ENCODE measurements at places on chromosomes 13 and 19. TPM values are rescaled to one million over a fixed set of nuclear protein-coding genes. Genes with fewer than 3 reads are reported as not detected.

The C5AR2 gene
- 3.5 TPM for total RNA-seq

The CLEC4G gene
- total RNA-seq, result 1.4 TPM

The MYPOP gene
- 7.9 TPM for total RNA-seq

The SYT5 gene
- total RNA-seq, result not detected

The TBXA2R gene
- 4.7 TPM for total RNA-seq

The FGF22 gene
- total RNA-seq, result 0.52 TPM

The TYROBP gene
- 367 TPM for total RNA-seq

The PNMA8C gene
- not detected for total RNA-seq

The RASAL3 gene
- total RNA-seq, result 19.1 TPM

DNA sequence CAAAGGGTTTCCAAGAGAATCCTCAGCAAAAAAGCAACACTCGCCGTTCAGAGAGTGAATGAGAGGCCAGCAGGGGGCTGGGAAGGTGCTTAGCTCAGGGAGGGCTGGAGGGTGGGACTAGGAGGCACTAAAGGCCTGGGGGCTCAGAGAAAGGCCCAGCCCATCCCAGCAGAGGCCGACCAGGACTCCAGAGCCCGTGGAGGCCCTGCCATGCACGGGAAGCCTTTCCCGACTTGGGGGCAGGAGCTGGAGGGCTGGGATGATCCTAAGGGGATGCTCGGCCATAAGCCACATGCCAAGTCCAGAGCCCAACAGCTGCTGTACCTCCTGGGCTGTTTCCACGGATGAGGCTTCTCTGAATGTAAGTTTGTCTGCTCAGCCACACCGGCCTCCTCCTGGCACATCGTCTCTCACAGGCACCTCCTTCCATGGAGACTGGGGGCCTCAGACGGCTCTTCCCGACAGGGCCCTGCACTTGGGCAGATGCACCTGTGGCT, 19.5 kb downstream of the RASA3 start:
- peaks cover 21% of the 10 kb centered on the region for H3K4me1 ChIP-seq
- no peaks in the 10 kb centered on the region for H3K27me3 ChIP-seq
- peak; percentile 48 for DNase-seq
- no peak overlapping the region for H3K4me3 ChIP-seq

DNA sequence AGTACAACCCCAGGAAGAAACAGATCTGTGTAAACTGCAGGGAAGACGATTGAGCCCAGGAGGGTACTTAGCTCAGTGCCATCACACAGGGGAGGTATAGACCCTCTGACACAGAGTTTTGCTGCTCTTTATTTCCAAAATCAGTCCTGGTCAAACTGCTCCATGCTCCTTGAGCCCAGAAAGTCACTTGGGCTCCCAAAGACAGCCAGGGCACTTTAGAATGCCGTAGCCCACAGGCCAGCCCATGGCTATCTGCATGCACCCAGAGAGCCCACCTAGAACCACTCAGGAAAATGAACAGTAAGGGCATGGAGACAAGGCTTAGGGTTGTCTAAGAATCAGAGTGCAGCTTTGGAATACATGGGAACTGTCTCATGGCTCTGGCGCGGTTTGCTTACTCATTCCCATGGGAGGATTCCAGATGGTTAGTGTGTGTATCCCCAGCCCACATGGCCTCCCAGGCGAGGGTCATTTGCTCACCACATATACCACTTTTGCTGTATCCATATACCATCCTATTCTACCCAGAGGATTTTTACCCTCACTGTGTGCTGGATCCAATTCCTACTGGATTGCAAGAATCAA, 14.7 kb upstream of the PDCD5 start:
- H3K27ac ChIP-seq, result no peak overlapping the region
- DNase-seq, result no peak
- H3K27me3 ChIP-seq, result peaks cover 27% of the 10 kb centered on the region
- H3K36me3 ChIP-seq, result no peaks in the 10 kb centered on the region
- H3K4me1 ChIP-seq, result no peaks in the 10 kb centered on the region

DNA sequence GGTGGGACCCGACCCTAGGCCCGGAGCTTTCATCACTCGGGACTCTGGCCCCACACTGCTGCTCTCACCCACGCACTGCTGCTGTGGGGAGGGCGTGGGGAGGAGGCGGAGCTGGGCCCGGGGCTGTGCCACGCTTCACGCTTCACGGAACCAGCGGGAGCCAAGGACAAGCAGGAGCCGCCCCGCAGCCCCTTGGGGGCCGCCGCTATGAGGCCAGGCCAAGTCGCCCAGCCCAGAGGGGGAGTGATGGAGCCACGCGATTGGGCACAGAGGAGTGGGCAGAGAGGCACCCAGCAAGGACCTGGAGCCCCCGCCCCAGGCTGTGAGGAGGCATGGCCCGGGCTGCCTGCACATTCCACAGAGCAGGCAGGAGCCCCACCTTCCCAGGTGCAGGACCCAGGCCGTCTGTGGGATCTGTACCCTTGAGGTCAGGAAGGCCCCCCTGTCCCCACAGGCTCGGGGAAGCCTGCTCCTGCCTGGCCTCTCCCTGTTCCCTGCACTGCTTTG, 10.2 kb upstream of the SUPT20H start:
- H3K4me1 ChIP-seq, result no peaks in the 10 kb centered on the region
- DNase-seq, result no peak
- no peak overlapping the region for H3K27ac ChIP-seq
- no peak overlapping the region for H3K4me3 ChIP-seq
- H3K36me3 ChIP-seq, result no peaks in the 10 kb centered on the region
- H3K27me3 ChIP-seq, result no peaks in the 10 kb centered on the region

GRCh38 chr19:2481466-2481865, 5.5 kb downstream of the GADD45B start:
- H3K27me3 ChIP-seq, result no peaks in the 10 kb centered on the region
- H3K27ac ChIP-seq, result no peak overlapping the region
- no peak for DNase-seq
- H3K4me1 ChIP-seq, result peaks cover 14% of the 10 kb centered on the region

DNA sequence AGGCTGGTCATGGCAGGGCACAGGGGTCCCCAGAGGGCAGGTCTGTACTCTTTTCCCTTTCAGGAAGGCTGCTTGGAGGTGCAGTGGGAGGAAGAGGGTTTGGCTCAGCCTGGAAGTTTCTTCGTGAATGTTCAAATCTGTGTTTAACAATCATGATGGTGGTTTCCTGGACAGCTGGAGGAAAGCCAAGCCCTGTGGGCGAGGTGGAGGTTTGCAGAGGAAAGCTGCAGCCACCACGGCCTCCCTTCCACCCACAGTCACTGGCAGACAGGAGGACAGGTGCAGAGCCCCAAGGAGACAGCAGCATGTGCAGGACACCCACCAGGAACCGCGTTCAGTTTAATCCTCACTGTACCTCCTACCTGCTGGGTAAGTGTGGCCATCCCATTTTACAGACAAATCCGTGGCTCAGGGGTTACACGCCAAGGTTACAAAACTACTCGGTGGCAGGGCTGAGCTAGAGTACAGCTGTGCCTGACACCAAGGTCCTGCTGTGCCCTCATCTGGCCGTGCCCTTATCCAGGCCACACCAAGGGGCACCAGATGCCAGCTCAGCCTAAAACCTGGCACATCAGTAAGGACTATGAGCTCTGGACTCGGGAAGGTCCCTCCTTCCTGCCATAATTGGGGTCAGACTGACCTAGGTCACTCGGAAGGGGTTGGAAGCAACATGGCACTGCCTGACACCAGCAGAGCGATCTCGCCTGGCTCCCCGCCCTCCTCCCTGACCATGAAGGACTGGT, 34.1 kb downstream of the SUGP2 start:
- no peaks in the 10 kb centered on the region for H3K4me1 ChIP-seq
- H3K36me3 ChIP-seq, result peaks cover 66% of the 10 kb centered on the region
- H3K27ac ChIP-seq, result no peak overlapping the region
- no peak for DNase-seq
- H3K4me3 ChIP-seq, result no peak overlapping the region

DNA sequence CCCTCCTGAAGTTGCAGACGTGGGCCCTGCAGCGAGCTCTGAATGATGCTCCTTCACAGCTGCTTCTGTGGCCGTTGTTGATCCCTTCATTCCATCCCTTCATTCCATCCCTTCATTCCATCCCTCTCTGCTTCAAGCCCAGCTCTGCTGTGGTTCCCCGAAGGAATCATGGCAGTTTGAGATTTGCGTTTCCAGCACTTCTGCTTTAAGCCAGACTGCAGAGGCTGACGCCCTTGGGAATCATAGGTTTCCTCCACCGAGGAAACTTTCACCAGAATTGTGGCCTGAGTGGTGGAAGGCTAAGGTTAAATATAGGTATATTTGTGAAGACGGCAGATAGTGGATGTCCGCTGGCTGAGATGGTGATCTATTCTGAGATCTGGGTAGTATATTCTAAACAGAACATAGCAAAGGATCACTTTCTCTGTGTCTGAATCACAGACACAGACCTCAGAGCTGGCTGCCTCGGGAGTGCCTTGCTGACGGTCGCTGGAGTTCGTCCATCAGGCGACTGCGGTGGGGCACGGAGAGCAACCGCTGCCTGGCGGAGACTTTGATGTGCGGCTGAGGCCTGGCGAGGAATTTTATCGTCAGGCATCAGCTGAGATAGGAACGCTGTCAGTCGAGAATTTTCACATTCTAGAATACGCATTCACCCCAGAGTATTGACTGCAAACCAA, 42.8 kb upstream of the DCUN1D2 start:
- H3K4me3 ChIP-seq, result no peak overlapping the region
- H3K27ac ChIP-seq, result no peak overlapping the region
- DNase-seq, result peak; percentile 38
- H3K27me3 ChIP-seq, result no peaks in the 10 kb centered on the region
- peaks cover 33% of the 10 kb centered on the region for H3K36me3 ChIP-seq
- peaks cover 2% of the 10 kb centered on the region for H3K4me1 ChIP-seq

- no peak for DNase-seq
- no peak overlapping the region for H3K4me3 ChIP-seq
- no peak overlapping the region for H3K27ac ChIP-seq
- no peaks in the 10 kb centered on the region for H3K36me3 ChIP-seq
- H3K4me1 ChIP-seq, result no peaks in the 10 kb centered on the region
Measured at GRCh38 chr19:29090783-29091526, 122.0 kb downstream of the UQCRFS1 start.

- no peak for DNase-seq
- H3K27ac ChIP-seq, result no peak overlapping the region
- no peaks in the 10 kb centered on the region for H3K36me3 ChIP-seq
- H3K27me3 ChIP-seq, result no peaks in the 10 kb centered on the region
- no peaks in the 10 kb centered on the region for H3K4me1 ChIP-seq
Measured at GRCh38 chr19:34649886-34650543, 26.9 kb downstream of the SCGB2B2 start.

GRCh38 chr13:97307882-97308624, 85.9 kb downstream of the MBNL2 start:
- no peaks in the 10 kb centered on the region for H3K36me3 ChIP-seq
- no peak overlapping the region for H3K4me3 ChIP-seq
- no peaks in the 10 kb centered on the region for H3K27me3 ChIP-seq
- peaks cover 11% of the 10 kb centered on the region for H3K4me1 ChIP-seq
- DNase-seq, result no peak
- no peak overlapping the region for H3K27ac ChIP-seq

- no peaks in the 10 kb centered on the region for H3K4me1 ChIP-seq
- peaks cover 27% of the 10 kb centered on the region for H3K36me3 ChIP-seq
- H3K27me3 ChIP-seq, result no peaks in the 10 kb centered on the region
- H3K27ac ChIP-seq, result no peak overlapping the region
- H3K4me3 ChIP-seq, result no peak overlapping the region
- DNase-seq, result no peak
Measured at GRCh38 chr19:32936065-32936464, 35.7 kb downstream of the CEP89 start.

- DNase-seq, result no peak
- H3K4me1 ChIP-seq, result no peaks in the 10 kb centered on the region
Measured at GRCh38 chr19:28915737-28916460, 297.1 kb downstream of the UQCRFS1 start.

DNA sequence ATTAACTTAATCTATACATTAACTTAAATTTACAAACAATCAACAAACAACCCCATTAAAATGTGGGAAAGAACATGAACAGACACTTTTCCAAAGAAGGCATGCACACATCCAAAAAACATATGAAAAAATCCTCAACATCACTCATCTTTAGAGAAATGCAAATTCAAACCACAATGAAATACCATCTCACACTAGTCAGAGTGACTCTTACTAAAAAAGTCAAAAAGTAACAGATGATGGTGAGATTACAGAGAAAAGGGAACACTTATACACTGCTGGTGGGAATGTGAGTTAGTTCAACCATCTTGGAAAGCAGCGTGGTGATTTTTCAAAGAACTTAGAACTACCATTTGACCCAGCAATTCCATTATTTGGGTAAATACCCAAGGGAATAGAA, 759.2 kb upstream of the SLITRK1 start:
- H3K36me3 ChIP-seq, result no peaks in the 10 kb centered on the region
- DNase-seq, result no peak
- H3K27me3 ChIP-seq, result no peaks in the 10 kb centered on the region
- no peak overlapping the region for H3K4me3 ChIP-seq
- H3K4me1 ChIP-seq, result no peaks in the 10 kb centered on the region

DNA sequence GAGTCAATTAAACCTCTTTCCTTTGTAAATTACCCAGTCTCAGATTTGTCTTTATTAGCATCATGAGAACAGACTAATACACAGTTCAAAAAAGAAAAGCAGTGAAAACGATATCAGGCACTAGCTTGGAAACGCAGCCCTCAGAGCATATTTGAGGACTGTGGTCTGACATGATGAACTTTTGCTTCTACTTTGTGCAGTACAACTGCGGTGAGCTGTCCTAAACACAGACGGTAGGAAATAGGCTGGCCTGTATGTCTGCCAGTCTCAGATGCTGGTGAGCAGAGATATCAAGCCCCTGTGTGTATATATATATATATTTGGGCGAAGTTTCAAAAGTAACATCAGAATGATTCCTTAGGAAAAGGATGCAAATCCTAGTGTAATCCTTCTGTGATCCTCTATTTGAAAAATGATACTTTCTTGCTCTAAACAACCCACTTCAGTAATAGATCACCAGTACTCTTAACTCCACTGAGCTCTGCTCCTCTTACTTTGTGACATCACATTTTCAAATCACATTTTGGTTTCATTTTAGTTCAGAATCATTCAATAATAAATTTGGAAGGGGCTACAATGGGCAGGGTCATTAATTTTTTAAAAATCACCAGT, 74.4 kb downstream of the TNFRSF19 start:
- no peaks in the 10 kb centered on the region for H3K36me3 ChIP-seq
- H3K4me1 ChIP-seq, result peaks cover 8% of the 10 kb centered on the region
- H3K4me3 ChIP-seq, result no peak overlapping the region
- no peak overlapping the region for H3K27ac ChIP-seq
- no peaks in the 10 kb centered on the region for H3K27me3 ChIP-seq
- no peak for DNase-seq

- no peaks in the 10 kb centered on the region for H3K36me3 ChIP-seq
- peaks cover 3% of the 10 kb centered on the region for H3K4me1 ChIP-seq
- H3K4me3 ChIP-seq, result no peak overlapping the region
- no peak for DNase-seq
- no peak overlapping the region for H3K27ac ChIP-seq
- no peaks in the 10 kb centered on the region for H3K27me3 ChIP-seq
Measured at GRCh38 chr13:77558016-77558415, 22.5 kb downstream of the SCEL start.

- peak; percentile 70 for DNase-seq
- peaks cover 4% of the 10 kb centered on the region for H3K4me1 ChIP-seq
- H3K27me3 ChIP-seq, result no peaks in the 10 kb centered on the region
- peaks cover 39% of the 10 kb centered on the region for H3K36me3 ChIP-seq
Measured at GRCh38 chr13:41458761-41459431, 1.5 kb downstream of the RGCC start.
